ENCODE measurements at places on chromosomes 2 and 18.
A peak's percentile ranks its signal among the peaks of the same experiment; 100 is the strongest.

DNA sequence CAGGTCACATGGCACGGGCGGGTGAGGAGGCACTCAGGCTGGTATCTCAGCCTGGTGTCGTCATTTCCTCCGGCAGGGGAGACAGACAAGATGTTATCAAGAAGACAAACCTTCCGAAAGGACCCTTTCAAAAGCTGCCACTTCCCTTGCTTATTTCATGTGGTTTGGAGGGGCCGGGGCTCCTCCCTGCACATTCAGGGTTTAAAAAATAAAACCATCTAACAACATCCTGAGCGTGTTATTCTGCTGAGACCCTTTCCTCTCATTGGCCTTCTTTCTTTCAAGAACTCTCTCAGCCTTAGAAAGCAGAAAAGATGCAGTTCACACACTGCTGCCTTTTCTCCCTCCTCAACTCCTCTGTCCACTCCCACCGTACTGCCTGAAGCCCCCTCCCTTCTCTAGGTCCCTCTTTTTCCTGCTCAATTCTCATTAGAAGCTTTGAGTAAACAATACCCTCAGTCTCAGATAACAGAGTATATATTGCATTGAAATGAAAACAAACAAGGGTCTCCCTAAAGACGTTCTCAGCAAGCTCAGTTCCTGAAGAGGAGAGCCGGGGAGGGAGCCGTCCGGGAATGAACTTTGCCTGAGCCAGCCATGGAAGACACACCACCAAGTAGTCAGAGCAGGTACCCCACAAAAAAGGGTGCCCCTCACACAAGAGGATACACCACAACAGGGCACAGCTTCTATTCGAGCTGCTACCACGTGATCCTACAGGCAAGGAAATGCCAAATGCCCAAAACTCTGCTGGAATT, 9.7 kb downstream of the SMAD7 start:
- peak; percentile 64 for DNase-seq

GRCh38 chr18:2984703-2985261, 28.2 kb downstream of the LPIN2 start:
- no peak for DNase-seq

- DNase-seq, result no peak
Observed at GRCh38 chr2:206160125-206160806, 571 bp downstream of the EEF1B2 start.

GRCh38 chr2:24342110-24342910, 18.0 kb downstream of the ITSN2 start:
- DNase-seq, result no peak

DNA sequence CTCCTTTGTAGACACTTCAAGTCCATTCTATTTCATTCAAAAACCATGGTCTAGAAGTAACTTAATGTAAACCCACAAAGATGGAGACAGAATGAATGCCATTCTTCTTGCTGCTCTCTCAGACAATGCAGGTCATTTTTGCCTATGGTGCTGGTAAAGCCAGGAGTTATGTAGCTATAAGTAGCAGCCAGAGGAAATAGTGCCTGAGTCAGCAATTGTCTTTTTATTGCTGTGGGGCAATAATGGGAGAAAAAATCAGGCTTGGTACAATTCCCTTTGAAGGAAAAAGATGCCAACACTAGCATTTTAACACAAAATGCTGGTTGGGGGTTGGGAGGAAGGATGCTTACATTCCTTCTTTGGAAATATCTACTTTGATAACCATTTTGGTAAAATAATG, 43.5 kb downstream of the SCN1A start:
- no peak for DNase-seq

DNA sequence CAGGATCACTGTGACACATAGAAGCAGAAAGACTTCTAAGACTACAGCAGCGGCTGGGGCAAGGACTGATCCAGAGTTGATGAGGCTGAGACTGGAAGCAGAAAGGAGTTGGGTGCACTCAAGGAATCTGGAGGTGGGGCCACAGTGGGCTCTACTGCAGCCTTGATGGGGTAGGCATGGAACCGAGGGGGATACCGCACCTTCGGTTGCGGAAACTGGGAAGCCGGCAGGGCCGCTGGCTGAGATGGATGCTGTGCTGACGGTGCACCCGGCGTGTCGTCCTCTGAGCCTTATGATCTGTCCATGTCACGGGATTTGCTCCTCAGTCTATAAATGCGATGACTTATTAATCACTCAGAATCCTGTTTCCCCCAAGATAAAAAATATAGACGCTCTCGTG, 473.5 kb upstream of the MYT1L start:
- no peak for DNase-seq
